Stimulated activated CD4-positive, alpha-beta T cell treated with anti-CD3 and anti-CD28 coated beads, Interleukin-12 subunit alpha, Interleukin-12 subunit beta, amount 100 ng/mL, for 4 hours (primary cell): ENCODE measurements at places on chromosomes 7 and 10.

DNA sequence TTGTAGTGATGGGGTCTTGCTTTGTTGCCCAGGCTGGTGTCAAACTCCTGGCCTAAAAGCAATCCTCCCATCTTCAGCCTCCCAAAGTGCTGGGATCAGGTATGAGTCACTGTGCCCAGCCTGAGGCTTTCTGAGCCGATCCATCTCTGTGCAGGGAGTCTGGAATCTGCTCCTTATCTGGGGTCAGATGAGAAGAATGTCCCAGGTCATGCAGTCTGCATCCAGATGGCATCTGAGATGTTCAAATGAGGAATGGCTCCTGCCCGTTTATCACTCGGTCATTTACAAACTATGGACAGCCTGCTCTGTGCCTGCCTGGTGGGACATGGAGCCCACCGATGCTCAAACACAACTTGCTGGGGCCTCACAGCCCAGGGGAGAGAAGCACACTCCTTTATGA is 11.1 kb upstream of the SLC18A3 start:
- no peak for DNase-seq

DNA sequence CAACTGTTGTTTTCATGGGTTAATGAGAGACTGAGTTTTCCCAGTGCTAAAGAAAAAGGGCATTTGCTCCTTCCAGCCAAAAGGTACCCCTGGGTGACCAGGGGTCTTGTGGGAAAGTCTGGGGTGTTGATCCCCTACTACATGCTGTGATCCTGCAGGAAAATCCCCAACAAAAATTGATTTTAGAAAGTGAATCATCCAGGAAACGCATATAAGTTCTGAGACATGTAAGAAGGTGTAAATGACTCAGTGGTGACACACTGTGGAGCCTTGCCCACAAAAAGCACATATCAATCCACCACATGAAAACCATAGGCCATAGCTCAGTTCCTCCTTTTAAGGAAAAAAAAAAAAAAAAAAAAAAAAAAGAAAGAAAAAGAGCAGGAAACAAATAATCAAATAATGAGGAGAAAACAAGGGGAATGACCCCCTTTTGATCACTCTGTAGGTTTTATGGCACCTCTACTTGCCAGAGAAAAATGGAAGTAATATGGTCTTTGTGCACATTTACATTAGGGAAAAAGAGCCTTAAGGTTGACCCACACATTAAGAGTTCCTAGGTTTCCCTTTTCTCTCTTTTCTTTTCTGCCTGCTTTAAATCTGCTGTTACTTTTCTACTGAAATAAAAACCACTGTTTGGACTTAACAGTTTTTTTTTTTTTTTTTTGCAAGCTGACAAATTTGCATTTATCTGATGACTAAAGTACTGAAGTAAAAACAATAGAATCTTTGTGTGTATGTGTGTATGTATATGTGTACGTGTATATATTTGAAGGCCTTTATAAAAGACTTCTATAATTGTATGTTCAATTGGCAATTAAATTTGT is 386.0 kb downstream of the KIF20B start:
- DNase-seq = no peak

- no peak for DNase-seq
Observed at GRCh38 chr10:87605628-87606251, 53.9 kb upstream of the PAPSS2 start.

DNA sequence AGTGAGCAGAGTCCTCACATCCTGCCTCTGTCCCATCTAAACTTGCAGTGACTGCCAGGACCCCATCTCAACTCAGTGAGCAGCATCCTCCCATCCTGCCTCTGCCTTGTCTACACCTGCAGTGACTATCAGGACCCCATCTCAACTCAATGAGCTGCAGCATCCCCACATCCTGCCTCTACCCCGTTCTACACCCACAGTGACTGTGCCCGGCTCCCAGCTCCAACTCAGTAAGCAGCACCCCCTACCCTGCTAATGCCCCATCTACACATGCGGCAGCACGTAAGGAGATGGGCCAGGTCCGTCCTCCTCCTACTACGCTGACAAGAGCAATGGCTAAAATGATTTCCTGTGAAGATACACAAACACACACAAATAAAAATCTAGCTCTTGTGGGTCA is 65.5 kb downstream of the TNS3 start:
- DNase-seq = no peak

DNA sequence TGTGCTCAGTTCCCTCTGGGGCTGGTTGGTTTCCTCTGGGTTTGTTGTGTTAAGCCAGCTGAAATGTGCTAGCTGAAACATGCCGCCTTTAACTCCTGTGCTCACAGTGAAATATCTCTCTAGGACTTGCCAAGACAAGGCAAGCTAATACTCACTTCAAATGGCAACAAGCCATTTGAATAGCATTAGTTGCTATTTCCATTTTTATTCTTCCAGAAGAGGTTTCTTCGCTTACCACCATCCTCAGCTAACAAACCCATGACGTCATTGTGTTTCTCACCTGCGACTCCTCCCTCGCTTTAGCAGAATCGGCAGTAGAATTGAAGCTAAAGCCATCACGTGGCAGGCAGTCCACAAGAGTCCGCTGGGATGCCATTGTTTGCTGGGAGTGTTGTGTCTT is 61.3 kb downstream of the ZNF22 start:
- DNase-seq = no peak

DNA sequence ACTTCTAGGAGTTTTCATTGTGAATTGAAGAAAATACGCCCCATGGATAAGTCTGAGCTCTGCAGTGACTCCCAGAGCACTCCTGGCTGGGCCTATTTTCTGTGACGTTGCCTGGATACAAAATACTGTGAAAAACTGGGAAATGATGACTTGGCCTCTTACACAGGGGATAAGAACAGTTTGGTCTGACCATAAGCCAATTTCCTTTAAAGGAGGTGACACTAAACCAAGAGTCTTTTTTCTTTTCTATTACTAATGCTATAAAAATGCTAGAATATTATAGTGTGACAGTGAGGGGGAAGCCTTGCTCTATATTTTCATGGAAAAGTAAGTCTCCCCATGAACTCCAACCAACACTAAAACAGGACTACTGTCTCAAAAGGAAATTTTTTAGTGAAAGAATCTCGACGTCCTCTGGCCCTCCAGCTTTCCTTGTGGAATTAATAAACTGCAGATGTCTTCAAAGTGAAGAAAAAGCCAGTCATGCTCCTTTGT is 45.5 kb downstream of the MYOF start:
- no peak for DNase-seq

GRCh38 chr10:61464461-61465170 is 11.4 kb upstream of the TMEM26 start:
- DNase-seq = no peak

DNA sequence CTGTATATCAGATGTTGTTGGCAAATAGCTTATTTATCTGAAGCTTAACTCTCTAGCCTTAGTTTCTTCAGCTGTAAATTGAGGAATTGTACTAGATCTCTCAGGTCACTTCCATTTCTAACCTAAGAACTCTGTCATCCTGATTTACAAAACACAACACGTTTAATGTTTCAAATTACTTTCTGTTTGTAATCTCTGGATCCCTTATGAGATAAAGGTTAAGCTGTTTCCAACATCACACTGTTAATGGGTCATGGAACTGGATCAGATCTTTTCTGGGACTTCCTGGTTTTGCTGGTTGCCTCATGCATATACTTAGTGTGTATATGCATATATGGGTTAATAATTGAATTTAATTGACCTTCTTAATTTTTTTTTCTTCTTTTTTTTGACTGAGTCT is 9.9 kb downstream of the SAMD8 start:
- DNase-seq = no peak
